ENCODE measurements at places on chromosomes 3 and 15. TPM values are rescaled to one million over a fixed set of nuclear protein-coding genes. Genes with fewer than 3 reads are reported as not detected.

The NPAP1 gene
- not detected for total RNA-seq

The MRAS gene
- not detected for total RNA-seq

The TMEM108 gene
- total RNA-seq, result not detected

The SEMA5B gene
- total RNA-seq, result not detected

The TIMP4 gene
- total RNA-seq, result not detected

DNA sequence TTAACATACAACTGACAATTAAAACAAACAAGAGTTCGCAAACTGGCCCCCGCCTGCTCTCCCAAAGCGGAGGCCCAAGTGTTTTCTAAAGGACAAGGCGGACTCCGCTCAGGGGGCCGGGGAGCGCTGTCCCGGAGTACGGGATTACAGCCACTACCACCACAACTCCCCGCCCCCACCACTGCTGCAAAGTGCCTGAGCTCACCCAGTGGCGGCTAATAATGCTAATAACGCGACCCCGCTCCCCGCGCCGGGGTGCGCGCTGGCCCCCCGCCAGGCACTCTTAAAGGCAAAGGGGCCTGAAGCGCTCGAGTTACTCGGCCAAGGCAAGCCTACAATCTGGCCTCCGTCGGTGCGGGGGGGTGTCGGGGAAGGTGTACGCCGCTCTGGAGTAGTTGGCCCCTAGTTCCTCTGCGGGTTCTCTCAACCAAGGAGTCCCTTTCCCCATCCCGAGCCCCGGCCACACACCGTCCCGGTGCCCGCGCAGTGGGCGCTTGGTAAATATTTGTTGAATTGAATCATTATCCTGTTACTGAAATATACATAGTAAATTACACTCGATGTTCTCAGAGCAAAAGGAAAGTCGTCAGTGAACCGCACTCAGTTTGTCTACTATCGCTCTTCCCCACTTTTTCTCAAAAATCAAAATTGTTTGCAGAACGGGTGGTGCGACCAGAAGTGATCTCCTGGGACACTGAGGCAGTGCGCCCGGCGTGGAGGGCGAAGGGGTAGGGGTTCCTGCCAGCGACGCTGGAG, 827 bp downstream of the WNT5A start:
- no peaks in the 10 kb centered on the region for H3K36me3 ChIP-seq
- H3K4me1 ChIP-seq, result peaks cover 17% of the 10 kb centered on the region
- H3K4me3 ChIP-seq, result peak overlapping the region; percentile 35
- H3K27ac ChIP-seq, result no peak overlapping the region
- no peak for DNase-seq

DNA sequence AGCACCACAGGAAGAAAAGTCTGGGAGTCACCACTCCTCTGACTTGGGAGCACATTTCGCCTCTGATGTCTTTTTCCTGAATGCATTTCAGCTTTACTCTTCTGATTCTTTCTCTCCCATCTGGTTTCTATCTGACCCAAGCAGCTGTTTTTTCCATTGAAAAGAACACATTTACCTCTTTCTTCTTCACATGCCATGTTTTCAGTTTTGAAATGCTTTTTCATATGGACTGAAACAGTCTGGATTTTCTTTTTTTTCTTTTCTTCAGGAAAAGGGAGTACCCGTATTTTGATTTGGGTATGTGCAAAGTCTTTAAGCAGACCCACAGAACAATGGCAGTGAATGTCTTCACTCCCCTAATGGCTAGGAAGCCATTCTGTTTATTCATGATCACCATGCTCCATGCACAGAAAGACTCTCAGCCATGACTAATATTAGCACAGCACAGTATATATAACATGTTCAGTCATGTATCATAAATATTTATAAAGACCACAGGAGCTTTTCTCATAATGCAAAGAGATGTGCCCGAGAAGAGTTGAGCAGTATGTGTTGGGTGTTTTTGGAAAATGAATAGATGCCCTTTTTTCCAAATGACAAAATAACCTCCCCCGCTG, 82.7 kb upstream of the LRIG1 start:
- no peak overlapping the region for H3K27ac ChIP-seq
- peaks cover 27% of the 10 kb centered on the region for H3K27me3 ChIP-seq
- H3K36me3 ChIP-seq, result no peaks in the 10 kb centered on the region
- peaks cover 15% of the 10 kb centered on the region for H3K4me1 ChIP-seq
- no peak for DNase-seq

DNA sequence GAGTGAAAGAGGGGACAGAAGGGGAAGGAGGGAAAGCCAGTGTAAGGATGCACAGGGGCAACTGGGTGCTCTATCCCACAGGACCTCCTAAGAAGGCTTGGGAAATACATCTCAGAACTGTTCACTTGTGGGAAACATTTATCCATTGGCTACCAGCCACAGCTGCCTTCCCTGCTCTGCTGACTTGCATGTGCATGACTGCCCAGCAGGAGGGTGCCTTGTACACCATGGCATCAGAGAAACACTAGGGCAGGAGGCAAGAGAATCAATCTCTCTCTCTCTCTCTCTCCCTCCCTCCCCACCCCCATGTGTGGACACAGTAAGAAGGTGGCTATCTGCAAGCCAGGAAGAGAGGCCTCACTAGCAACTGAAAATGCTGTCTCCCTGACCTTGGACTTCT, 62.9 kb upstream of the ZBTB38 start:
- peak; percentile 37 for DNase-seq
- H3K27ac ChIP-seq, result peak overlapping the region; percentile 13
- peaks cover 50% of the 10 kb centered on the region for H3K4me1 ChIP-seq

DNA sequence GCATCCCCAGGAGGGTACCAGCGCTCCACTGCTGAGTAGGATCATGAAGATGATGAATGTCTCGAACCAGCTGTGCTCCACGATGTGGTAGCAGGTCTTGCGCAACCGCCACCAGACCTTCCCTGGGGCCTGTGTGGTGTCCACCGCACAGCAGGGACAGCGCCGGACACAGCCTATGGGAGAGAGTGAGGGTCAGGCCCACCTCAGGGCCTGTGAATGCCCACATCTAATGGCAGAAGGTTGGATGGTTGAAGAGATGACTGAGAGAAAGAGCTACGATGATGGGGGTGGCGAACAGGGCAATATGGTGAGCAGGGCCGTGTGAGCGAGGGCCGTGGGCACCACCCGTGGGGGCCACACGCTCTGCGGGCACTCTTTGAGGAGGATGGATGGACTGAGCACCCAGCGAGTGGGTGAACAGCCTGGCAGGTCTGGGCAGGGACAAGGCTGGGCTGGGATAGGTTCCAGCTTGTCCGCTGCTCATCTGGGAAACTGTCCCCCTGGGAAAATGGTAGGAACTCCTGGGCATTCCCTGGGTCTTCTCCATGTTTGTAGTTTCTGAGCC, 74.1 kb downstream of the SCN5A start:
- no peaks in the 10 kb centered on the region for H3K4me1 ChIP-seq
- H3K27me3 ChIP-seq, result no peaks in the 10 kb centered on the region
- DNase-seq, result no peak
- no peaks in the 10 kb centered on the region for H3K36me3 ChIP-seq

DNA sequence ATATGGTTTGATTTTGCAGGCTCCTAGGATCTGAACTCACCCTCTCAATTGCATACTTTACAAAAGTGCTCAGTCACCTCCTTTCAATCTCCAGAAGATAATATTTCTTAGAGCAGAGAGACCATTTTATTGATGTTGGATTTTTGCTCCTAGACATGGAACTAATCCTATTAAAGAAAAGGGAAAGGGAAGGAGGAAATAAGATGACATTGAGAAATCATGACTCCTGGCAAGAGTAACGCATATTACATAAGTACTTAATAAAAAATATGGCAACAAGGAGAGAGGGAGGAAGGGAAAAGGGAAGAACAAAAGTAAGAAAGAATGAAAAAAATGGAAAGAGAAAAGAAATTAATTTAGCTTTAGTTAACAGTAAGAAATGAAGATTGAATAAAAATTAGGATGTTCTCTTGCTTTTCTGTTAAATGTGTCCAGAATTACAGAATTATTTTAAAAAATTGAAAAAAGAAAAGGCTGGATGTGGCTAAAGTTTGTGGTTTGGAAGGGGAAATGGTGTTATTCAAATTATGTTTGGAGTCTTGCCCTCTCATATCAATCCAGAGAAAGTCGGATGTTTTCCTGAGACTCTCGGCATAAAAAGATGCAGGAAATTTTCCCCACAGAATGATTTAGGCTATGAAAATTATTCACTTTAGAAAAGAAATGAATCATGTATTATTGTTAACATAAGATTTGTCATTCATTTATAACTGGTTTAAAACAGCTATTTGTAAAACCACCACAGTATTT, 474.0 kb downstream of the FGF12 start:
- H3K27ac ChIP-seq, result no peak overlapping the region
- DNase-seq, result no peak
- no peaks in the 10 kb centered on the region for H3K36me3 ChIP-seq
- no peaks in the 10 kb centered on the region for H3K27me3 ChIP-seq
- no peak overlapping the region for H3K4me3 ChIP-seq
- H3K4me1 ChIP-seq, result no peaks in the 10 kb centered on the region

DNA sequence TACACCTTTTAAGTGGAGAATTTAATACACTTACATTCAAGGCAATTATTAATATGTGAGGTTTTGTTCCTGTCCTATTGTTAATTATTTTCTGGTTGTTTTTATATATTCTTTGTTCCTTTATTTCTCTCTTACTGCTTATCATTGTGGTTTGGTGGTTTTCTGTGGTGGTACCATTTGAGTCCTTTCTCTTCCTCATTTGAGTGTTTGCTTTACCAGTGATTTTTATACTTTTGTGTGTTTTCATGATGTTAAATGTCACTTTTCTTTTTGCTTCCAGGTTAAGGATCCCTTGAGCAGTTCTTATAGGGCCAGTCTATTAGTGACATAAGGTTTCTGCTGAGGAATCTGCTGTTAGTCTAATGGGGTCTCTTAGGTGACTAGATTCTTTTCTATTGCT, 116.5 kb downstream of the LRRK1 start:
- H3K36me3 ChIP-seq, result no peaks in the 10 kb centered on the region
- peaks cover 33% of the 10 kb centered on the region for H3K27me3 ChIP-seq
- H3K4me3 ChIP-seq, result no peak overlapping the region
- peaks cover 4% of the 10 kb centered on the region for H3K4me1 ChIP-seq
- no peak overlapping the region for H3K27ac ChIP-seq
- DNase-seq, result no peak

DNA sequence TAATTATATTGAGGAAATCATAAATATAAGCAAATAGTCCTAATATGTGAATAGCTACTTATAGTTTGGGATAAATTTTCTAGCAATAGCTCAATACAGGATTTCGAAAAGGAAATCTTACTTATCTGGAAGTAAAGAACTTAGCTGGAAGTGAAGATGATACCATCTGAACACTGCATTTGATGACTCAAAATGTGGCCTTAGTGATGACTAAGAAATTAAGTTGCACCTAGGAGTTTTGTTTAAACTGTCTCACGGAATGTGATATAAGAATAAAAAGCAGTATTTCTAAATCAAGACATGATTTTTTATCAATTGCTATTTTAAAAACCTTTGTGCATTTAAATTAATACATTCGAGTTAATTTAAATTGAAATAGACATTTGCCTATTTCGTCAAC, 91.2 kb downstream of the EOMES start:
- DNase-seq, result no peak
- peaks cover 36% of the 10 kb centered on the region for H3K4me1 ChIP-seq
- no peak overlapping the region for H3K4me3 ChIP-seq
- no peak overlapping the region for H3K27ac ChIP-seq

DNA sequence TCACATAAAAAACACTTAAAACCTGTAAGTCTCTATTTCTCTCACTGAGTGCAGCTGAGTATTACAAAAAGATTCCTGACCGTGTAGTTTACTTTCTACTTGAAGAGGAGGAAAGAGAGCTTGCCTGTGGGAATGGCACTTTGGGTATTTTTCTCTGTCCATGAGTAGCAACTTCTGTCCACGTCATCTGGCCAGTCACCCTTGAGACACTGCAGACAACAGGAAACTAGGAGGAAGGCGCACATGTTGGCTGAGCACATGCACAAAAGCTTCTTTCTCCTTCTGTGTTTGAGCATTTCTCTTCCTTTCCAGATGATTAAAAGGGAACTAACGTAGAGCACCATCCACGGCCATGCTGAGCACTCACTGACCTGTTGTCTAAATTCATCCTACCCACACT, 19.7 kb downstream of the STARD5 start:
- H3K4me1 ChIP-seq, result peaks cover 66% of the 10 kb centered on the region
- H3K27me3 ChIP-seq, result no peaks in the 10 kb centered on the region
- peaks cover 98% of the 10 kb centered on the region for H3K36me3 ChIP-seq
- H3K27ac ChIP-seq, result peak overlapping the region; percentile 98
- no peak for DNase-seq
- H3K4me3 ChIP-seq, result peak overlapping the region; percentile 98

GRCh38 chr3:107208100-107208499, 169.1 kb upstream of the CCDC54 start:
- no peak for DNase-seq
- peaks cover 13% of the 10 kb centered on the region for H3K27me3 ChIP-seq
- no peak overlapping the region for H3K4me3 ChIP-seq
- no peaks in the 10 kb centered on the region for H3K36me3 ChIP-seq
- H3K4me1 ChIP-seq, result peaks cover 3% of the 10 kb centered on the region
- H3K27ac ChIP-seq, result no peak overlapping the region

DNA sequence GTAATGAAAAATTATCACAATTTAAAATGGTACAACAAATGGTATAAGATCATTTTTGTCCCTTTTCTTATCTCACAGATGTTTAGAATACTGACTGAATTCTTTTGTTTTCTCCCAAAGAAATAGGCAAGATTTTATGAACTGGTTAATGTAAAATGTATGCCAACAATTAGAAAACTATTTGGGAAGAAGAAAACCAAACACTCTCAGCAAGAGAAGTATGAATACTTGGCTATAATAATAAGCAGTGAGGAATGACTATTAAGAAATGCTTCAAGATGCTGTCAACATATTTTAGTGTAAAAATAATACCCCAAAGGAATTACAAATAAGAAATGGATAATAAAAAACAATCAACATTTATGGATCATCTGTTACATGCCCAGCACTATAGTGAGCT, 18.5 kb downstream of the SHQ1 start:
- H3K4me3 ChIP-seq, result no peak overlapping the region
- H3K4me1 ChIP-seq, result peaks cover 6% of the 10 kb centered on the region
- DNase-seq, result no peak
- H3K36me3 ChIP-seq, result peaks cover 24% of the 10 kb centered on the region
- H3K27ac ChIP-seq, result no peak overlapping the region

DNA sequence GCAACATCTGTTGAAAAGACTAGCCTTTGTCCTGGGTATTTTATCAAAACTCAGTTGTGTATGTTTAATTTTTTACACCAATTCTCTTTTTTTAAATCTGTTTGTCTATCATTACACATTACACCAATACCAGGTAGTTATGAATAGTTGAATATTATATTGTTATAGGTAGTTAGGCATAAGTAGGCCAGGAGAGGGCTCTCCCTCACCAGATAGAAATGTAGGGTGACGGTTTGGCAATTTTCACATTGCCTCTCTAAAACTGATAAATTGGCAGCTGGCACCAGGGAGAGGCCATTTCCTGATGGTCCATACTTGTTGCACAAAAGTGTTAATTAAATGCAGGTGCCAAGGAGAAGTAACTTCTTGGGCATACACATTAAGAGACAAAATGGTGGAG, 483.1 kb upstream of the EPHA6 start:
- no peaks in the 10 kb centered on the region for H3K4me1 ChIP-seq
- no peaks in the 10 kb centered on the region for H3K27me3 ChIP-seq
- no peak for DNase-seq
- no peak overlapping the region for H3K4me3 ChIP-seq

GRCh38 chr3:8529738-8530525, 28.3 kb downstream of the LMCD1 start:
- no peaks in the 10 kb centered on the region for H3K36me3 ChIP-seq
- H3K27ac ChIP-seq, result no peak overlapping the region
- peaks cover 5% of the 10 kb centered on the region for H3K27me3 ChIP-seq
- DNase-seq, result no peak

- no peaks in the 10 kb centered on the region for H3K36me3 ChIP-seq
- no peak for DNase-seq
- H3K4me3 ChIP-seq, result no peak overlapping the region
- H3K27me3 ChIP-seq, result peaks cover 4% of the 10 kb centered on the region
Measured at GRCh38 chr3:149384911-149385321, 7.5 kb upstream of the TM4SF1 start.

- no peak overlapping the region for H3K4me3 ChIP-seq
- H3K4me1 ChIP-seq, result no peaks in the 10 kb centered on the region
Measured at GRCh38 chr15:71752604-71753289, 57.6 kb upstream of the NR2E3 start.
